ENCODE measurements at places on chromosomes 13 and 19. TPM values are rescaled to one million over a fixed set of nuclear protein-coding genes. Genes with fewer than 3 reads are reported as not detected.

The PSG5 gene
- total RNA-seq = not detected

The LILRA2 gene
- 1.3 TPM for total RNA-seq

The LRCH1 gene
- total RNA-seq = 13.4 TPM

The MYH14 gene
- total RNA-seq = 4.1 TPM

The CYP4F22 gene
- not detected for total RNA-seq

The ZFP36 gene
- 9.8 TPM for total RNA-seq

The FGF9 gene
- total RNA-seq = 15.3 TPM

The HCN2 gene
- 8.6 TPM for total RNA-seq

The EDNRB gene
- 287 TPM for total RNA-seq

The NOTCH3 gene
- total RNA-seq = 38.2 TPM

The TBXA2R gene
- 0.94 TPM for total RNA-seq

- no peak overlapping the region for H3K27ac ChIP-seq
- H3K36me3 ChIP-seq = no peaks in the 10 kb centered on the region
- H3K4me1 ChIP-seq = no peaks in the 10 kb centered on the region
- DNase-seq = no peak
- H3K4me3 ChIP-seq = no peak overlapping the region
Observed at GRCh38 chr13:98048265-98048664, 94.6 kb upstream of the FARP1 start.

- H3K4me1 ChIP-seq = no peaks in the 10 kb centered on the region
- DNase-seq = peak; percentile 74
- H3K4me3 ChIP-seq = no peak overlapping the region
- no peaks in the 10 kb centered on the region for H3K36me3 ChIP-seq
Observed at GRCh38 chr13:48930918-48931317, 44.8 kb upstream of the FNDC3A start.

DNA sequence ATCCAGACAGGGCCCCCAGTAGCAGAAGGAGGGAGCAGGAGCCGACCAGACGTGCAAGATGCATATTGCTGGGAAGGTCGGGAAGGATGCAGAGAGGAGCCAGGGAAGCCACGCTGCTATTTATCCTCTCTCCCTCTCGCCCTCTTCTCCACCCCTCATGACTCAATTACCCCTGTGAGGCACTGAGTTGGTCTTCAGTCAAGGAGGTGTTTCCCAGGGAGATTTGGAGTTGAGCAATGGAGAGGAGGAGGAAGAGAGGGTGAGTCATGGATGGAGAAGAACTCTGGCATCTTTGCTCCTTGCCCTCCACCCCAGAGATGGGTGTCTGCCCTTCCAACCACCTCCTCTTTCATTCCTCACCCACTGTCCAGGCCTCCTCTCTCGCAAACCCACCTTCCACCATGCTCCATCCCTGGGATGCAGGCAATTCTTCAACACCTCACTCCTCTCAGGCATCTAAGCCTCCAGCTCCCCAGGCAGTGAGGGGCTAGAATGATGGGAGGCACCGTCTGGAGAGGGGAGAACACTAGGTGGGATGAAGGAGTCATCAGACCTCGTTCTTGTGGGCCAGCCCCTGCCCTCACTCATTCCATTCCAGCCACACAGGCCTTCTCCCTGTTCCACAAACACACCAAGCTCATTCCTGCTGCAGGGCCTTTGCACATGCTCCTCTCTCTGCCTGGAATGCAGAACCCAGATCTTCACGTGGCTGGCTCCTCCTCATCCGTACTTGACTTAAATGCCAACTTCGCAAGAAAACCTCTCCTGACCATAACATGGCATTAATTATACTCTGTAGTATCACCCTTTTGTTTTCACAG, at the start of gene SBSN:
SBSN (minus strand) TSS at position 94 of the 821 bp plus-strand sequence; CDS start at position 64, 30 bp downstream.
- no peak within 1 kb of the TSS for H3K27ac ChIP-seq
- H3K27me3 ChIP-seq = peaks cover 3% of the 10 kb centered on the region
- no peaks in the 10 kb centered on the region for H3K36me3 ChIP-seq
- peaks cover 3% of the 10 kb centered on the region for H3K4me1 ChIP-seq
- DNase-seq = no peak

DNA sequence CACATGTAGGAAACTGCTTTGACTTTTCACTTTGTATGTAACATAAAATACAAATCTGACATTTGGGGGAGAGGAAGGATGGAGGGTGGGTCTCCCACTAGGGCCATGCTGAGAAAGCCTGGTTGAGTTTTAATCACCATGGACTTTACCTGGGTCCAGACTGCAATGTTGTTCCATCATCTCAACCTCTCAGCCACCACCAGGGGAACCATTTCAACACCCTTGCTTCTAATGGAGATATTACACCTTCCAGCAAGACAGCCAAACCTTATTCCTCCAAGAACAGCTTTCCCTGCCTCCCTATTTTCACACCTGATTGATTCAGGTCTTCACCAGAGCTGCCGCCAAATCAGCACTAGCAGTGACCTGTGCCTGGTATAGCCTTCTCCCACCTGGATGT, 56.0 kb downstream of the ZAR1L start:
- DNase-seq = no peak
- peaks cover 5% of the 10 kb centered on the region for H3K36me3 ChIP-seq
- H3K27ac ChIP-seq = no peak overlapping the region
- H3K4me3 ChIP-seq = no peak overlapping the region

DNA sequence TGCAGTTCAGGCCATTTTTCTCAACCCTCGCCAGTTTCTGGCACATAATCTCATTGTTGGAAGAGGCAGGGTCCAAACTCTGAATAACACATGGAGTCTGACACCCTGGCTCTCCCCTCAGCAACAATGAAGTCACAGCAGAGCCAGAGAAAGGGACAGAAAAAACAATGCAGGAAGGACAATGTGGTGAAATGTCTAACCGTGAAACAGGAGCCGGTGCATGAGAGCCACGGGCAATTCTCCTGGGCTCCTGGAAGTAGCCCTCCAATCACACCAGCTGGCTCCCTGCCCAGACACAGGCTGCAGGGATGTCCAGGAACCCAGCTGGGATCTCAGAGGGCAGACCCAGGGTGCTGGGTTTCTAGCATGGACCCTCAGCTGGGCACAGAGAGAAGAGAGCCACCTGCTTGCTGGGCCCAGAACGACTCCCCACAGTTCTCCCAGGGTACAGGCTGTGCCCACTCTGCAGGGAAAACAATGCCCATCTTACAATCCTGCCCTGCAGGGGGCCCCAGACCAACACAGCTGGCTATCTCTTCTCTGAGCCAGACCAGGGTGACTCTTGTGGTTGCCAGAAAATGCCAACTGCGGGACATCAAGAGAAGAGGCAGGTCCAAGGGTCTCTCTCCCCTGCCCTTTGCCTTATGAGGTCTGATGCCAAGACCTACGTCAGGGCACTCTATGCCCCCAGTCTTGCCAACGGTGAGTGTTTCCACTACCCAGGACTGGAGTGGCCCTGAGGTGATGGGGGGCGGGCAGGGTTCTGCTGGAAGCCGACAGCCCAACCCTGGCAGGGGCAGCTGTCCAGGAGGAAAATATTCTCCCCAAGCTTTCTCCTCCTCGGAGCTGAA, 64.5 kb downstream of the CEBPG start:
- peaks cover 30% of the 10 kb centered on the region for H3K36me3 ChIP-seq
- H3K27ac ChIP-seq = no peak overlapping the region
- no peak for DNase-seq
- H3K4me1 ChIP-seq = peaks cover 27% of the 10 kb centered on the region

DNA sequence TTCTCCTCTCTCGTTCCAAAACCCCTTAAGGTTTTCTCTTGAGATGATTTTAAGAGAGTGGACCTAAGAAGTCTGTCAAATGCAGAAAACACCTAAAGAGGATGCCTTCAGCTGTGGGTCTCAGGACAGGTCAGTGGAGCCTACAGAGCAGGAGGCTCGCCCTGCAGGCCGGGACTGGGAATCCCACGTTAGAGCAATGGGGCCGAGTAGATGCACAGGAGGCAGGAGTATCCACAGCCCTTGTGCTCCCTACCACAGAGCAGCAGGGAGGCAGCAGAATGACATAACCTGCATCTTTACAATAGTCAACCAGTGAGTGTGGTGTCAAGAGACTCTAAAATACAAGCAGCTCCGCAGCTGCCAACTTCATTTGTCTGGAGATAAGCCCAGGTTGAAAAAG, 229.4 kb downstream of the MTUS2 start:
- no peak overlapping the region for H3K4me3 ChIP-seq
- H3K27ac ChIP-seq = no peak overlapping the region
- no peaks in the 10 kb centered on the region for H3K27me3 ChIP-seq
- no peak for DNase-seq
